ENCODE measurements at places on chromosomes 2 and 18.

GRCh38 chr2:199206536-199206935, 251.2 kb downstream of the SATB2 start:
- no peak for DNase-seq

DNA sequence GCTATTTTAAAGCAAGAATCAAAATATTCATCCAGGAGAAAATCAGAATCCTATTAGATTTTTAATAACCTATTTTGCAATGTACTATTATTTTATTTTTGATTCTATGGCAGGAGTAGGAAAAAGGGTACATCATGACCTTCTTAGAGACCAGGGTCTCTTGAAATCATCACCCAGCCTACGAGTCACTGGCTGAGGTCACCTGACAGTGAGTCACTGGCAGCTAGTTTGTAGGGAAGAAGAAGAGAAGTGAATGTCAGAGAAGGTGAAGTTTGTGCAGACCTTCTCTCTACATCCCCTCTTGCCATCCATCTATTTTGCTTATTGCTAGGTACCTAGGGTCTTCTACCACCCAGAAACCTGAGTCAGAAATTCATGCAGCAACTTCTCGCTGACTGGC, 144.2 kb downstream of the ALK start:
- DNase-seq: no peak

- DNase-seq: no peak
Observed at GRCh38 chr2:7025082-7025481, 107.9 kb downstream of the RNF144A start.

- DNase-seq: no peak
Observed at GRCh38 chr2:194155431-194155830, 1501.6 kb upstream of the SLC39A10 start.

GRCh38 chr18:67913040-67913439, 396.5 kb upstream of the DSEL start:
- DNase-seq: no peak

- no peak for DNase-seq
Observed at GRCh38 chr2:43484323-43484930, 111.4 kb downstream of the THADA start.

- DNase-seq: no peak
Observed at GRCh38 chr2:234305846-234306245, 191.0 kb downstream of the ARL4C start.

DNA sequence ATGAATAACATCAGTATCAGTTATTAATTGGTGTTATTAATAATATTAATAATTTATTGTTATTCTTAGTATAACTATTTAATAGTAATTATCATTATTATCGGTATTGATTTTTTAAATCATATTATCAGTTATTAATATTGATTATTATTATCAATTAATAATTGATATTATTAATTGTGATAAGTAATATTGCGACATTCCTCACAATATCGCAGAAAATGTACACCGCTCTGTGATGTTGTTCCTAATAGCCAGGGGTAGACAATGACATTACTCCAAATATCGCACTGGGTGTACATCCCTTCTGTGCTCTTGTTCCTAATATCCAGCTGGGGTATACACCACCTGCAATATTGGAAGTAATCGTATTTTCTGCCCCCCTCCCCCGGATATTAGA, 23.3 kb upstream of the NAGK start:
- no peak for DNase-seq

DNA sequence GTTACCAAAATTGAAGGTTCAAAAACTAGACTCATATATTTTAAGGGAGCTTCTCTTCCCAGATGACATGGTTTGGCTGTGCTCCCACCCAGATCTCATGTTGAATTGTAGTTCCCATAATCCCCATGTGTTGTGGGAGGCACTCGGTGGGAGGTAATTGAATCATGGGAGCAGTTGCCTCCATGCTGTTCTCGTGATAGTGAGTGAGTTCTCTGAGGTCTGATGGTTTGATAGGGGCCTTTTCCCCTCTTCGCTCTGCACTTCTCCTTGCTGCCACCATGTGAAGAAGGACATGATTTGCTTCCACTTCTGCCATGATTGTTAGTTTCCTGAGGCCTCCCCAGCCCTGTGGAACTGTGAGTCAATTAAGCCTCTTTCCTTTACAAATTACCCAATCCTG, 140.1 kb downstream of the MAIP1 start:
- no peak for DNase-seq

DNA sequence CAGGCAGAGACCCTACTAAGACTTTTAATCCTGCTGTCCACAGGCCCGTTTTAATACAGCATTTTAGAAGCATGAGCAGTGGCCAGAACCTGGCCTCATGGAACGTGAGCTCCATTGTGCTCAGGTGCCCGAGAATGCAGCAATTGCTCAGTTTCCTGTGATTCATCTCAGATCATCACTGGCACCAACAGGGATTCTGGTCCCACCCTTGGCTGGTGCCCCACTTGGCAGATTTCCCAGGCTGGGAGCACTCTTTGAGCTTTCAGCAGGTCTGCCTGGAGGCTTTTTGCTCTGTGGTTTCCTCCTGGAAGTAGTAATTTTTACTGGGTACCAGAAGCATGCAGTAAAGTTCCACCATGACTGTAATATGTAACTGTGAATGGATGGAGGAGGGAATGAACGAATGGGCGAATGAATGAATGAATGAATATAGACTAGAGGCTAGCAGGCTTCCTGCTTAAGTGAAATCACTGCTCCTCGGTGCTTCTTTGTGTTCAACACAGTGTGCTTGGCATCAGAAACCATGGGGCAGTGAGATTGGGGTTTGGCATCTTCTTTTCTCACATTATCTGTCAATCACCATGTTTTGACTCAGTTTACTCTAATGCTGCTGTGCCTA, 312.9 kb downstream of the PRKCE start:
- DNase-seq: no peak

- DNase-seq: no peak
Observed at GRCh38 chr18:76720683-76721082, 101.7 kb upstream of the ZNF236 start.

DNA sequence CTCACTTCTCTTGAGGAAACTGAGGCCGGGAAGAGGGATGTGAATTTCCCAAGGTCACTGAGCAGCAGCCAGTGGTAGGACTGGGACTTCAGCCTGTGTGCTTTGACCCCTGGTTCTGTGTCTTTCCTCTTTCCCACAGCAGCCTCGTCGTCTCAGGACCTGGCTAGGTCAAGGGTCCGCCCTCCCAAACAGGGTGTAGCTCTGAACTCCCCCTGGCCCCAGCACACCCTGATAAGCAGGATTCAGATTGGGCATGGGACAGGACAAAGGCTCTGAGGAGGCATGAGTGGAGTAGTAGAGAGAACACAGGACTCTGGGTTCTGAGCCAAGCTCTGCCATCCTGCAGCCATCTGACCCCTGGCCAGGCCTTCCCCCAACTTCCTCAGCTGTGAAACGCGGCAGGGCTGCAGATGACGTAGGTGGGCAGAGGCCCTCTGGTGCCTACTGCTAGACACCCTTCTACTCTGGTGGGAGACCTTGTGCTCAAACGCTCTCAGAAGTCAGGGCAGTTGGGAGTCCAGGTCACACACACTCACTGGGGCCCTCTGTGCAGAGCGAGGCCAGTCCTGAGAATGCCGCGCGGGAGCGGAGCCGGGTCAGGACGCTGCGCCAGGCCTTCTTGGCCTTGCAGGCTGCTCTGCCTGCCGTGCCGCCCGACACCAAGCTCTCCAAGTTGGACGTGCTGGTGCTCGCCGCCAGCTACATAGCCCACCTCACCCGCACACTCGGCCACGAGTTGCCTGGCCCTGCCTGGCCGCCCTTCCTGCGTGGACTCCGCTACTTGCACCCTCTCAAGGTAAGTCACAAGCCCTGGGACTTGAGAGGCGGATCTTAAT, 984 bp downstream of the TCF23 start:
- DNase-seq: no peak

GRCh38 chr2:175808858-175809257, 193.2 kb downstream of the LNPK start:
- DNase-seq: no peak

DNA sequence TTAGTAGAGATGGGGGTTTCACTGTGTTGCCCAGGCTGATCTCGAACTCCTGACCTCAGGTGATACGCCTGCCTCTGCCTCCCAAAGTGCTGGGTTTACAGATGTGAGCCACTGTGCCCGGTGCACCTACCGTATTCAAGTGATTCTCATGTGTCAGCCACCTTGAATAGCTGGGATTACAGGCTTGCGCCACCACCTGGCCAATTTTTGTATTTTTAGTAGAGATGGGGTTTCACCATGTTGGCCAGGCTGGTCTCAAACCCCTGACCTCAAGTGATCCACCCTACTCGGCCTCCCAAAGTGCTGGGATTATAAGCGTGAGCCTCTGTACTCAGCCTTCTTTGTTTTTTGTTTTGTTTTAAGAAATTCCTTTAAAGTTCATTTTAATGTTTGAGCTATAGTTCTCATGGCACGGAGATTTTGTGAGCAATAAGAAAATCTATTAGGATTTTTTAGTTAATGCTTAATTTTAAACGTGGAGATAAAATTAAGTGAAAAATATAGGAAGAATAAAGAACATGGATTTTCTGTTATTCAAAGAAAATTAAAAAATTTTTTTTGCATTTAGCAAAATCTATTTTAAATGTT, 242.6 kb downstream of the PHLPP1 start:
- no peak for DNase-seq

- no peak for DNase-seq
Observed at GRCh38 chr2:39065616-39066015, 55.2 kb downstream of the SOS1 start.

DNA sequence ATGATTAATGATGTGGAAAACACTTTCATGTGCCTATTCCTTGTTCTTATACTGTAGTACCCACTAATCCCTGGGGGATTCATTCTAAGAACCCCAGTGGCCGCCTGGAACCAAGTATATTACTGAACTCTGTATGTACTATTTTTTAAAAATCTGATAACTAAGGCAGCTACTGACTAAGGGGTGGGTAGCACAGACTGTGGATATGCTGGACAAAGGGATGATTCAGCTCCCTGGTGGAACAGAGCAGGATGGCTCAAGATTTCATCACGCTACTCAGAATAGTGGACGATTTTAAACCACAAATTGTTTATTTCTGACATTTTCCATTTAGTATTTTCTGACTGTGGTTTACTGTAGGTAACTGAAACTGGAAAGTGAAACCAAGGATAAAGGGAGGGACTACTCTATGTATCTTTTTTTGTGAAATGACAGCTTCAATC, 41.8 kb upstream of the CDC42EP3 start:
- DNase-seq: no peak

DNA sequence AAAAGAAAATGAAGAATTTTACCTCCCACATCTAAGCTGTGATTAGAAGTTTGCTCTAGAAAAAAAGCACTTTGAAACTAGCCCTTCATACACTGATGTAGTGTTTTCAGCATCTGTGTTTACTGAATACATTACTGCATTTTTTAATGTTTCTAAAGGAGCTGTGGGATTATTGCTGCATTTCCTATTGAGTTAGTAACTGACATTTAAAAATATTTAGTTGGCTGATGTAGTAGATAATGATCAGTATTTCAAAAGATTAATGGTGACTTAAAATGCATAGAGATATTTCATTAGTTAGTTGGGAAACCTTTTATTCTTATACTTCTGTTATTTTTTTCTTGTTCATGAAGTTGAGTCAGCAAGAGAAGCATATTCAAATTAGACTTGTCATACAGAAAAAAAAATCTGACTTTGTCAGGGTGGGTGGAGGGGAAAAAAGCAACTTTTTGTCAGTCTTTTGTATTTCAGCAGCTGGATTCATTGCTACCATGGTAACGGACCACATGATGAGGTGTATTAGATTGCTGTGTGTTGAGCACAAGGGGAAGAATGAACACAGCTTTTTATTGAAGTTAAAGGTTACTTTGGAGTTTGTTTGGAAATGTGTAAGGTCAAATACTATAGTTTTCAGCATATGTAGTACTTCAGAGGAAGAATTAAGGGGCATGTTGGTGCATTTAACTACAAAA, at the start of gene DTNA:
Gene DTNA, plus strand, starts transcription at position 549 of the 692 bp plus-strand sequence. CDS start 45,679 bp downstream, outside the sequence.
- DNase-seq: no peak

- no peak for DNase-seq
Observed at GRCh38 chr2:165373278-165374010, 96.1 kb upstream of the CSRNP3 start.

DNA sequence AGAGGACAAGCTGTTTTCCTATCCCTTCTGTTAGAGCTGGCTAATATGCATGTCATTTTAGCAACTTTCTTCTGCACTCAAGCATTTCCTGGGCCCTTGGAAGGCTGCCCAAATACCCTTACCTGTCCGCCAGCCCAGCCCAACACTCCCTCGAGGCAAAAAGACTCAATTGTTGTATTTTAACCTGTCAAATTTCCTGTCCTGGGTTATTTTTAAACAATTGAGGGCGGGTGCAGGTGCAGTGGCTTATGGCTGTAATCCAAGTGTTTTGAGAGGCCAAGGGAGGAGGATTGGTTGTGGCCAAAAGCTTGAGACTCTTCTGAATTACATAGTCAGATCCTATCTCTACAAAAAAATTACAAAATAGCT, 125.0 kb upstream of the ARHGAP28 start:
- no peak for DNase-seq

GRCh38 chr2:159163930-159164329, 122.6 kb downstream of the WDSUB1 start:
- no peak for DNase-seq

Data from stimulated activated CD4-positive, alpha-beta T cell treated with anti-CD3 and anti-CD28 coated beads, Interleukin-1b, Interleukin-23, amount 100 ng/mL, for 1 hour (primary cell).